ENCODE measurements at places on chromosomes 5 and 9.

- no peak for DNase-seq
Measured at GRCh38 chr9:5354184-5354583, 14.5 kb upstream of the RLN1 start.

- DNase-seq = no peak
Measured at GRCh38 chr9:117409321-117409720, 5.5 kb downstream of the ASTN2 start.

GRCh38 chr9:15576350-15577050 lies 23.7 kb downstream of the CCDC171 start:
- no peak for DNase-seq

DNA sequence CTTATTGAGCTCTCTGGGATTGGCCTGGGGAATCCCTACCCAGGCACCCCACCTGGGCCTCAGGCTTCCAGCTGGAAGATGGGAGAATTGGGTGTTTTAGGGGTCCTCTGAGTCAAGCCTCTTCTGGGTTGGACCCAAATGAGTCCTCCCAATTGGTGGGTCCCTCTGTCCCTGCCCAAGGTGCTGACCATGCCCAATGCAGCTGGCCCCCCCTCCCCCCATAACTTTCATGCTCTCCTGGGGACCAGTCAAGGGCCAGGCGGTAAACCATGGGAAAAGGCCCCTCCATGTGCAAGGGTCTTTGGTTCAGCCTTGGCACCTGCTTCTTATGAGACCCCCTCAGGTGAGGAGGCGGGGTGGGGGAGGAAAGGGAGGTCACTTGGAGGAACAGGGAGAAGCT lies 3.4 kb upstream of the PSD2 start:
- DNase-seq = no peak

- DNase-seq = peak; percentile 24
Measured at GRCh38 chr9:113164536-113165300, 13.9 kb downstream of the SLC31A2 start.

GRCh38 chr5:1745123-1745795 lies 54.4 kb downstream of the MRPL36 start:
- no peak for DNase-seq

DNA sequence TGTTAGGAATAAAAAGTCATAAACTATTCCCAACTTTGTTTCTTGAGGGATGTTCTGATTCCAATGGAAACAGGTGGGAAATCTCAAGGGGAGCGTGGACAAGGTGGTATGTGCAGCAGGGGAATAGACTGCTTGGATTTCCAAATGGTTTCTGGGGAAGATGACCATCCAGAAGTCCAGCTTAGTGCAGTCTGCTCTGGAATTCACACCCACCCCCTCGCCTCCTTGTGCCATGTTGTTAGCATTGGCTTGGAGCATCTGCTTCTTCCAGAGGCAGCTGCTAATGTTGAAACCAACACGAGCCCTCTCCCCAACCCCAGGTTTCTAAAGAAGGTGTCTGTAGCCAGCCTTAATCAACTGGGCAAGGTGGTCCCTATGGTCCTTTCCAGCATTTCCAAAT lies 90.9 kb downstream of the PDE6A start:
- DNase-seq = no peak

DNA sequence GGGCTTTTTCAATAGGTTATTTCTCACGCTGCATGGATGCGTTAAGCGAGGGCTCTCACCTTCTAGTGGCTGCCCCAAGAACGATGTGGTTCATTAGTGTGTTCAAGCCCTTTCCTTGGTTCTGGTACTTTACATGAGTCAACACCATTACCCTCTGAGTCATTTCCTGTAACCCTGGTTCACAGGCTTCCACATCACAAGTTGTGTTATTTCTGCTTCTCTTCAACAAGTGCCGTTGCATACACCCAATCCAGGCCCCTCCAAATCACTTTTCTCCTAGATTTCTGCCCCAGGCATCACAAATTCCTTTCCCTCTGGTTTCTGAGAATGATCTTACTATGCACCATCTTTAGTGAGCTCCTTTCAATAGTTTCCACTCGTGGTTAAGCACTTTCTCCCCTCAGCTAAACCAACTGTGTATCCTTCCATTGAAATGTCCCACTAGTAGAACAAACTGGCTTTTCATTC lies 69.5 kb upstream of the RAD23B start:
- peak; percentile 34 for DNase-seq

- DNase-seq = no peak
Measured at GRCh38 chr9:13377171-13377925, 97.9 kb upstream of the MPDZ start.
